ENCODE measurements at places on chromosomes 3 and 15. TPM values are rescaled to one million over a fixed set of nuclear protein-coding genes. Genes with fewer than 3 reads are reported as not detected.
A peak's percentile ranks its signal among the peaks of the same experiment; 100 is the strongest.

GRCh38 chr3:58260261-58260731, 22.7 kb downstream of the ABHD6 start:
- no peak overlapping the region for H3K4me3 ChIP-seq
- H3K4me1 ChIP-seq, result no peaks in the 10 kb centered on the region
- DNase-seq, result no peak
- H3K27me3 ChIP-seq, result no peaks in the 10 kb centered on the region
- H3K27ac ChIP-seq, result no peak overlapping the region

- H3K36me3 ChIP-seq, result peaks cover 50% of the 10 kb centered on the region
- peaks cover 46% of the 10 kb centered on the region for H3K4me1 ChIP-seq
- H3K27ac ChIP-seq, result no peak overlapping the region
Measured at GRCh38 chr3:63980830-63981498, 42.3 kb downstream of the PSMD6 start.

DNA sequence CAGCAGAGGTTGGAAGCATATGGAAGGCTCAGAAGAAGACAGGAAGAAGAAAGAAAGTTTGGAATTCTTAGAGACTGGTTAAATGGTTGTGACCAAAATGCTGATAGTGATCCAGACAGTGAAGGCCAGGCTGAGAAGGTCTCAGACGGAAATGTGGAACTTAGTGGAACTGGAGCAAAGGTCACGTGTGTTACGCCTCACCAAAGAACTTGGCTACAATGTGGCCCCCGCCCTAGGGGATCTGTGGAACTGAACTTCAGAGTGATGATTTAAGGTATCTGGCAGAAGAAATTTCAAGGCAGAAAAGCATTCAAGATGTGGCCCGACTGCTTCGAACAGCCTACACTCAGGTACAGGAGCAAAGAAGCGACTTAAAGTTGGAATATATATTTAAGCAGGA, 83.1 kb downstream of the MYO5A start:
- no peaks in the 10 kb centered on the region for H3K27me3 ChIP-seq
- no peak overlapping the region for H3K27ac ChIP-seq
- H3K36me3 ChIP-seq, result no peaks in the 10 kb centered on the region
- H3K4me3 ChIP-seq, result no peak overlapping the region

DNA sequence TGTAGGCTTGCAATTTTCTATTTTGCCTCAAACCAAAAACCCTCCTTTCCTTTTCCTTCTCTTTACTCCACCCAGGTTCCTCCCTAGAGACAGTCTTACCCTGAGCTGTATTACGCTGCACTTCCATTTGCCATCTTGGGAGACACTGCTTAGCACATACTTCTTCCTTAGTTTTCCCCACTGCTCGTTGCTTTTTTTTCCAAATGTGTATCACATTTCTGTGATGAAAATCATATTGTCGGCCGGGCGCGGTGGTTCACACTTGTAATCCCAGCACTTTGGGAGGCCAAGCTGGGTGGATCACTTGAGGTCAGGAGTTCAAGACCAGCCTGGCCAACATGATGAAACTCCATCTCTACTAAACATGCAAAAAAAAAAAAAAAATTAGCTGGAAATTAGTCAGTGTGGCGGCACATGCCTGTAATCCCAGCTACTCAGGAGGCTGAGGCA, 29.5 kb downstream of the POPDC2 start:
- H3K36me3 ChIP-seq, result no peaks in the 10 kb centered on the region
- no peak for DNase-seq
- no peak overlapping the region for H3K4me3 ChIP-seq
- H3K4me1 ChIP-seq, result peaks cover 11% of the 10 kb centered on the region
- H3K27me3 ChIP-seq, result no peaks in the 10 kb centered on the region
- H3K27ac ChIP-seq, result peak overlapping the region; percentile 40

GRCh38 chr15:90013503-90013937, 12.4 kb downstream of the ZNF710 start:
- H3K4me1 ChIP-seq, result no peaks in the 10 kb centered on the region
- H3K36me3 ChIP-seq, result no peaks in the 10 kb centered on the region
- DNase-seq, result no peak
- no peak overlapping the region for H3K4me3 ChIP-seq
- H3K27ac ChIP-seq, result no peak overlapping the region

DNA sequence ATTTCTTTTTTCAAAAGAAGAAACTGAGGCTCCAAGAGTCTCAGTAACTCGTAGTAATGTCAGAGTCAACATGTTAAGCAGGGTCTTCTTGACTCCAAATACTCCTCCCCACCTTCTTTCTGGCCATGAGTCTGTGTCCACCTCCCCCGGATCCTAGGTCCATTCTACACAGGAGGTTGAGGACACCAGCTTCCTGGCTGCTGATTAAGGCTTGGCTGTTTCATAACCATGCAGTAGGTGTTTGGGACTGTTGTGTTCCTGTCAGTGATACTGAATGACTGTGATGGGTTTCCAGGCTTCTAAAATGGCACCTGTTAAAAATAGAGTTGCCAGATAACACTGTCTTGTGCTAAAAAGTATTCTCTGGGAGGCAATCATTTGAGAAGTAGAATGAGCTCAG, 130.8 kb upstream of the IL12A start:
- H3K27ac ChIP-seq, result no peak overlapping the region
- no peaks in the 10 kb centered on the region for H3K36me3 ChIP-seq
- H3K27me3 ChIP-seq, result no peaks in the 10 kb centered on the region
- H3K4me3 ChIP-seq, result no peak overlapping the region

DNA sequence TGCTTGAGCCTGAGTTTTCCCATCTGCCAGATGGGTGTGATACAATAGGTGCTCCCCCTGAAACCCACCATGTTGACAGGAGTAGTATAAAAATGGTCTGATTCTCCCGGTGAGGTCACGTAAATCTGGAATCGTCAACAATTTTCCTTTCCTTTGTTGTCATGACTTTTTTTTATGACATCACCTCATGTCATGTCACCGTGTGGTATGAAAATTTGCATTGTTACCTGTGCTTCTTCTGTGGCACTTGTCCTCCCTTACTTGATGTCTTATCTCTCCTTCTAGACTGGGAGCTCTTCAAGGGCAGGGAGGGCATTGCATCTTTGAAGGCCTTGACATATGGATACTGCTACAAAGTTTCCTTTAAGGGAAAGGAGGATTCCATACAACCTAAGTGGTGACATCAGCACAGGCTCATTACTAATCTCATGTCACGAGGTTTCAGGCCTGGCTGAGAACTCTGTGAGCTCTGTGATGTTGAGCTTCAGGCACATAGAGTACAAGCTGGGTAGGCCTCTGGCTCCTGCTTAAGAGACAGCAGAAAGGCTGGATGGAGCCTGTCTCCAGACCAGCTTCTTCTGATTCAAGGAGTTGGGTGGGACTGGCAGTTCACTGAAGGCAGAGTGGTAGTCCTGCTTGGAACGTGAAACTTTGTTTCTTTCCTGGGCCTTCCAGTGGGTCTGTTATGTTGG, 66.3 kb downstream of the LPP start:
- no peak for DNase-seq
- no peaks in the 10 kb centered on the region for H3K27me3 ChIP-seq
- peaks cover 78% of the 10 kb centered on the region for H3K4me1 ChIP-seq
- H3K36me3 ChIP-seq, result no peaks in the 10 kb centered on the region

- no peaks in the 10 kb centered on the region for H3K27me3 ChIP-seq
- no peak overlapping the region for H3K27ac ChIP-seq
- no peak for DNase-seq
- no peak overlapping the region for H3K4me3 ChIP-seq
- no peaks in the 10 kb centered on the region for H3K36me3 ChIP-seq
- H3K4me1 ChIP-seq, result no peaks in the 10 kb centered on the region
Measured at GRCh38 chr3:133695560-133696171, 33.9 kb upstream of the TOPBP1 start.

DNA sequence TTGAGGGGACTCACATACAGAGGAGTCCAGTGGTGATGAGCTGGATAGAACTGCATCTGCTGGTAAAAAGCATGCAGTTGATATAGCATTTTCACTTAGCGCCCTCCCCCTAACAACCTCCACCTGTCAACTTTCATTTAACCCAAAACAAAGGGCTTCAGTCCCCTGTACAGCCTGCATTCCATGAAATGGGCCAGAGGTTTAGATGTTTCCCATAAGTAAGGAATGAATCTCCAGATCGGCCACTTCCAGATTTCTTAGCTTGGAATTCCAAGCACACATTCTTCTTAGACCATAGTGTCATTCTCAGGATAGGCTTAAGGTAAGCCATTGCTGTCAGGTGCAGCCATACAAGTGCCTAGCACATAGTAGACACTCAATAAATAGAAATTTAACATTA, 32.9 kb upstream of the BFSP2 start:
- H3K4me1 ChIP-seq, result peaks cover 5% of the 10 kb centered on the region
- no peak overlapping the region for H3K4me3 ChIP-seq
- H3K27me3 ChIP-seq, result no peaks in the 10 kb centered on the region
- no peak overlapping the region for H3K27ac ChIP-seq
- DNase-seq, result peak; percentile 47

DNA sequence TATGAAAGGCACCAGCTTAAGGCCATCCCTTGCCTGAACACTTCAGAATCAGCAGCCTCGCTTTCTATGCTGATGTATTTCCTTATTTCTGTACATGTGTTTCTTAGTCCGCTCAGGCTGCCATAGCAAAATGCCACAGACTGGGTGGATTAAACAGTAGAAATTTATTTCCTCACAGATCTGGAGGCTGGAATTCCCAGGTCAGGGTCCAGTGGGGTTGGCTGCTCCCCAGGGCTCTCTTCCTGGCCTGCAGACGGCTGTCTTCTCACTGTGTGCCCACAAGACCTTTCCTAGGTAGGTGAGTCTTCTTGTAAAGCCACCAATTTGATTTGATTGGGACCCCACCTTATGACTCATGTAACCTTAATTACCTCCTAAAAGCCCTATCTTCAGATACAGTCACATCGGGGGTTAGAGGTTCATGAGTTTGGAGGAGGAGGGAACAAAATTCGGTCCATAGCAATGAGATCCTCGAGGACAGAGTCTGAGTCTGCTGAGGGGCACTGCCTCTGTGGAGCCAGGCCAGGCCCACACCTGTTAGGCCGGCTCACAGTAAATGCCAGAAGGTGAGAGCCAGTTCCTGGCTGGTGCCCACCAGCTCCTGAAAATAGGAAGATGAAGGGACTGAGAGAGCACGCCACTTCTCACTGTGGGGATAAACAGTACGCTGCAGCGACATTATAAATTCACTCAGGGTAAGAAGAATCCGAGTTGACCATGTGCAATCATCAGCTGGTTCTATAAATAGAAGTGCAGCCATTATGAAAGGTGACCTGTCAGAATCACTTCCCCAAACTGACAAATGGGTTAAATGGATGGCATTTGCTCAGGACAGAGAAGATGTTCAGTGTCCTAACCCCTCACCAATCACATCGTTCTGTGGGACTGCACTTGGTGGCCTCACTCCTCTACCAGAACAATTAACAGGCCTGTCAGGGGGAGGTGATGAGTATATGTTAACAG, 41.1 kb downstream of the CTXND1 start:
- peak; percentile 82 for DNase-seq
- H3K36me3 ChIP-seq, result no peaks in the 10 kb centered on the region
- no peak overlapping the region for H3K4me3 ChIP-seq
- no peaks in the 10 kb centered on the region for H3K4me1 ChIP-seq

DNA sequence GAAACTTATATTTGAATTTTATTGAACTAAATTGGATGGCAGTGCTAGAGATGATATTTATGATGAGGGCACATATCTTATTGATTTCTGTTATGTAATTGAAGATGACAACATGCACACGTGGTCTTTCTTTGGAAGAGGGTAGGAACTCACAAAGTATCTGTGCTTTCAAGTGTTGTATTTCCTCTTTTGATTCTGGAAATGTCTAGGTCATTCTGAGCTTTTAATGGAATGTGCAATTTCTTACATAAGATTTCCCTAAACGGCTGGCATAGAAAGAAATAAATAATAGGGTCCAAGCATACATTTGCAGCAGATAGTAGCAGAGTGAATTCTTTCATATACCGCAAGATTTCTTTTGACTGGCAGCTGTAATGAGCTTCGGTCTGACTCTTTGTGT, 10.1 kb upstream of the GPR171 start:
- H3K27ac ChIP-seq, result no peak overlapping the region
- H3K4me1 ChIP-seq, result peaks cover 17% of the 10 kb centered on the region
- no peak overlapping the region for H3K4me3 ChIP-seq
- no peak for DNase-seq
- H3K36me3 ChIP-seq, result no peaks in the 10 kb centered on the region

DNA sequence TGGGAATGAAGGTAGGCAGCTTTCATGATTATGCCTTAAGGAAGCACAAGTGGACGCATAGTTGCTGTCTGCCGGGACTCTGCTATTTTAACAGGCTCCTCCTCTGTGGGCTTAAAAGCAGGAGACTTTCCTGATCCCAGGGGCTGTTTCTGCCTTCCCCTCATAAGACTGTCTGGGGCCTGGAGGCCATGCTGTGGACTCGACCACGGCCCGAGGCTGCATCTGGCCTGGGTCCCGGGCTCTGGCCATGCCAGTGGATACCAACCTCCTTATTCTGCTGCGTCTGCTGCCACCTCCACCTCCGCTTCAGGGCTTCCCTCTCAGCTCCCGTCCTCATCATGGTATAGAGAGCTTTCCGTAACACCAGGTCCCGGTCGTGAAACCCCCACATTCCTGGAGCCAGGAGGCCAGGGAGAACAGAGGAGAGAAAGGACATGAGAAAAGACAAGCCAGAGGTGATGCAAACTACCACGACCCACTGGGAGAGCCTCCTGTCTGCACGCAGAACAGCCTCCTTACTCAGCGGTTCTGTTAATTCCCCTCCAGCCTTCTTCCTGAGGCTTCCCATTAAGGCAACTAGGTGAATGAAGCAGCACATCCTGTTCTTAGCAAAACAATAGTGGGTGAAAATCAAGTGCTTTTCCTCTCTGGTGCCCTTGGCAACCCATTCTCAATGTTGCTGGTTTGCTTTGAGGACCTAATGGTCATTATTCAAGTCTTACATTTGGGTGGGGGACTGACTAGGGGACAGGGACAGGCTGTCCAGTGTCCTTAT, 200.5 kb downstream of the KLF13 start:
- no peaks in the 10 kb centered on the region for H3K27me3 ChIP-seq
- peak overlapping the region; percentile 14 for H3K4me3 ChIP-seq
- no peak overlapping the region for H3K27ac ChIP-seq
- DNase-seq, result no peak

Gene IL16
- total RNA-seq, result 34.9 TPM

Gene MAGEL2
- total RNA-seq, result 0.17 TPM

Gene A4GNT
- not detected for total RNA-seq

Gene MINAR1
- 0.13 TPM for total RNA-seq

Gene CKMT1B
- 2.2 TPM for total RNA-seq

Gene CAV3
- total RNA-seq, result not detected

Gene SCN5A
- 0.42 TPM for total RNA-seq

All from esophagus muscularis mucosa (tissue), 4 donors.